ENCODE measurements at places on chromosomes 6 and 20.

DNA sequence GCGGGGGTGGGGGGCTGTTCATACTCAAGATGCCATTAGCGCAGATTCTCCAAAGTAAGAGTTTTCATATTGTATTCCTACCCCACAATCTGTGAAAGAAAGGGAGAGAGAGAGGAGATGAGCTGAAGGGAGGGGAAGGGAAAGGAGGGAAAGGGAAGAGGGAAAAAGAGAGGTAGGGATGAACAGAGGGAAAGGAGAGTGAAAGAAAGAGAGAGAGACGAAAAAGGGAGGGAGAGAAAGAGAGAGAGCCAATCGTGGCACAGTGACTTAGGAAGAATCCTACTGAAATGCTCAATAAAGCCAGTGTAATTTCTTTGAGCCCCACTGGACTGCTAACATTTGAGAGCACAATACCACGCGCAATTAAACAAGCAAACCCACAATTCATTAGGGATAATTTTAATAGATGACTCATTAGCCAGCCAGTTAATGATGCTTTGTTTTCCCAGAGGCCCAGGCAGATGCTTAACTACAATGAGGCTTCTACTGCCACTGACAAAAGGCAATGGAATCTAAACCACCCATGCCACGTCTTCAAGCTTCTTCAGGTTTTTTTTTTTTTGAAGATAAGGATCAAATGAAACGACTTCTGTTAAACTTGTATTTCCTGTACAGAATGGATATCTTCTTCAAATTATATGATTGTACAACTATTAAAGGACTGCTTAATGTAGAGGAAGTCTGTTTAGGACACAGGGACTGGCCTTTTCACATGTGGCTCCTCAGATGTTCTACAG is 306.8 kb downstream of the FOXC1 start:
- no peak for DNase-seq

- DNase-seq = no peak
Observed at GRCh38 chr6:137767911-137768690, 99.0 kb upstream of the TNFAIP3 start.

DNA sequence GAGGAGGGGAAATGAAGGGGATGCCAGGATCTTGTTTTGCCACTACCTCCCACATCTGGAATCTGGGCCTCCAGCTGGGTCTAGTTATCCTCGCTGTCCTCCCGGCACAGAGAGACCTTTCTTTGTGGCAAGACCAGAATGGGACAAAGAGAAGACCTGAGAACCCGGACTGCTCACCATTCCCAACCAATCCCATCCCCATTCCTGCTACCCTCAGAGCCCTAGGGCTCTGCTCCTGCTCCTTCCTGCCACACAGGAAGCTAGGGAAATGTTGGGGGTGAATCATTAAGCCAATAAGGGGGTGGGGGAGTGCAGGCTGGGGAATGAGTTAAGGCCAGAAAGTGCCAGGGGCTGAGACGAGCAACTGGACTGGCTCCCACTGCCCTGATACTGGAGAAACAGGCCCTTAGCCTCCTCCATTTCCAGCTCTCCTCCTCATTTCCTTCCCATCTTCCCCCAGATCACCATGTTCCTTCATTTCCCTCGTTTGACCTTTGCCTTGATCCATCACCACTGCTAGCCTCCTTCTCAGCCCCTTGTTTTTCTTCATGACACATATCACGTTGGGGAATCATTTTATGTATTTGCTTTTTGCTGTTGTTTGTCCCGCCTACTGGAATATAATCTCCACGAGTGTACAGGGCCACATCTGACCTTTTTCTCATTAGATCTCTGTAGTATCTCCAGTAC is 4.6 kb upstream of the IER3 start:
- no peak for DNase-seq

DNA sequence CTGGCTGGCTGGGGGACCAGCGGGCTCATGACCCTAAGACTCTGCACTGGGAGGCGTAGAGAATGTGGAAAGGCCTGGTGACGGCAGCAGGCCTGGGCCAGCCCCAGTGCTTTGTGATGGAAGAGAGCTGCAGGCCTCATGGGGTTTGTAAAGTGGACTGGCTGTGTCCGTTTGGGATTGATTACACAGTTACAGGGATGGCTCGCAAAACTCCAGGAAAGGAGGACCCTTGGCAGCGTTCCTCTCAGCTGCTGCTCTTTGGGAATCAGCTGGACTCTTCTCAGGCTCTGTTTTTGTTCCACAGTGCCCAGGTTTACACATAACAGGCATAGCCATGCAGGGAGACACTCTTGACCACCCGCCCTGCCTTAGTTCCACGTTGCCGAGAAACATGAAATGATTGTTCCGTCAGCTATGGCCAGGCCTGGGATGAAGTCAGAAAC is 89.0 kb downstream of the SLX4IP start:
- DNase-seq = no peak

GRCh38 chr6:44349904-44350649 is 7.6 kb downstream of the SPATS1 start:
- DNase-seq = no peak

- no peak for DNase-seq
Observed at GRCh38 chr6:43302126-43302525, 4.1 kb downstream of the SLC22A7 start.

DNA sequence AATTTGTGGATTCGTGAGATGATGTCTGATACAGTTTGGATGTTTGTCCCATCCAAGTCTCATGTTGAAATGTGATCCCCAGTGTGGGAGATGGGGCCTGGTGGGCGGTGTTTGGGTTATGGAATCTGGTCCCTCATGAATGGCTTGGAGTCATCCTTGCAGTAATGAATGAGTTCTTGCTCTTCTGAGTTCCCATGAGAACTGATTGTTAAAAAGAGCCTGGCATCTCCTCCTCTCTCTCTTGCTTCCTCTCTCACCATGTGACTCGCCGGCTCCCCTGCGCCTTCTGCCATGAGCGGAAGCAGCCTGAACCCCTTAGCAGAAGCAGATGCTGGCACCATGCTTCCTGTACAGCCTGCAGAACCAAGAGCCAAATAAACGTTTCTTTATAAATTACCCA is 30.5 kb upstream of the RPP40 start:
- DNase-seq = no peak

DNA sequence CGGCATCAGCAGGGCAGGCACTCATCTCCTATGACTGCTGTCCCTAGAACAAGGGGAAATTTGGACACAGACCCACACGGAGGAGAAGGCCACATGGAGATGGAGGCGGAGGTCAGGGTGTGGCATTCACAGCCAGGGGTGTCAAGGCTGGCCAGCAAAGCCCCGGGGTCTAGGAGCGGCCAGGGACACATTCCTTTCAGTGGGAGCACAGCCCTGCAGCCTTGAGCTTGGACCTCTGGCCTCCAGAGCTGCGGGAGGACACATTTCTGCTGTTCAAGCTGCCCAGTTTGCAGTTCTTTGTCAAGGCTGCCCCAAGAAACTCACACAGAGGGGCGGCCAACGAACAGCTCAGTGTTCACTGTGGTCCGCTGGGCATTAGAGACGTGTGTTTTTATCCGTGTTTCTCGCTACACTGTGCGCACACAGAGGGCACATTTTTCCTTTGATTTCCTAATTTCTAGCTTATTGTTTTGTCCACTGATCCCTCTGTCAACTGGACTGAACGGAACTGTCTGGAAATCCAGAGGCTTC is 93.4 kb upstream of the MPC1 start:
- no peak for DNase-seq

- no peak for DNase-seq
Observed at GRCh38 chr20:60361761-60362395, 403.7 kb downstream of the CDH26 start.

DNA sequence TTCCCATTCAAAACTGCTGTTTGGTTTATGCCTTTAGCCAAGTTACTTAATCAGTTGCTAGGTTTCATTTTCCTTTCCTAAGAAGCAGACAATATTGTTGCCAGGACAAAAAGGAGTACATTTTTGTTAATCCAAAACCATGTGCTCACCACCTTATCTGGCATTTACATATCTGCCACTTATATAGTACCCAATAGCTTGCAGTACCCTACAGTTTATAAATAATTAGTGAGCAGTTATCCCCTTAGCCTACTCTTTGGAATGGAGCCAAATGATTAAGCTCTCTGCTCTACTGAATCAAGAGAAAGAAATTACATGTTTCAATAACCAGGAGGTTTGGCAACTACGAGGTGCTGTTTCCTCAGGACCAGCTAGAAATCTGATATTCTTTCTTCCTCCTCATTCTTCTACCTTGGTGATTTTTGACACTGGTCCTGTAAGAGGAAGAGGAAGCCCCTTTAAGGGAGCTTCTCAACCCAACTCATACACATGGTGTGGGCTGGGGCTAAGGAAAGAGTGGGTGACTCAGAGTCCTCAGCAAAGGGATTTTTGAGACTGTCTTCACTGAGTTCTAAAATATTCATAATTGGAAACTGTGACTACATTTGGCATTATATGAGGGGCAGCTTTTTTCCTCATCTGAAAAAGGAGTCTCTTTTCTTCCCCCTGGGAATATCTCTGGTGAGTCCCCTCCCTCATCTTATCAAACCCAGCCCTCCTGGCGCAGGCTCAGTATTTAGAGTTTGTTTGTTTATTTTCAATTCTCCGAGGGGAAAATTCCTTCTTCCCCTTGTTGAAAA is 1.5 kb downstream of the ZNFX1 start:
- DNase-seq = no peak

DNA sequence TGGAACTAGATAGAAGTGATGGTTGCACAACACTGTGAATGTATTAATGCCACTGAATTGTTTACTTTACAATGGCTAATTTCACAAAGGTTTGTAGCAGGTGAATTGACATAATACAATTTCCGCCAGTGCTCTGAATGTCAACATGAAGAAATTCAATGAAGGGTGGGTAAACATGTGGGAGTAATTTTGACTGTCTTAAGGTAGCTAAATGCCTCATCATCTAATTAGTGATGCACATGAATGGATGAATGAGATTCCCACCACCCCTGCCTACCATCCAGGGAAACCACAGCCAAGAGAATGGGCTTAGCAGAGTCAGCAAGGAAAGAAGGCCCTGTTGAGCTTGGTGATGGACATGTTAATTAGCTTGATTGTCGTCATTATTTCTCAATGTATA is 275.3 kb downstream of the ALDH8A1 start:
- DNase-seq = no peak

DNA sequence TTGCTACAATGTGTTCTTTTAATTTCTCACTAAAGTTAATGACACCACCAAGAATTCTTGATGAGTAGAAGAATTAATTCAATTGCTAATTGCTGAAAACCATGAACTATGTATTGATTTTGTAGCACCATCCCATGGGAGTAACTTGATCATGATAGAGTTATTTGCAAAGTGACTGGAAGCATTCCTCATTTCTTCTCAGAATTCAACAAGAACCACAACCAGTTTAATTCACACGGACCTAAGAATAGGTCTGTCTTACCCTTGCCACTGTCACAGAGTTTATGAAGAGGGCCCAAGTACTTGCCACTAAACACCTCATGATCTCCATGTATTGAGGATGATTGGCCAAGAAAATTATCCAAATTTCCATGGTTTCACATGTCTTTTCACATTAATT is 222.2 kb downstream of the TMEM242 start:
- no peak for DNase-seq

DNA sequence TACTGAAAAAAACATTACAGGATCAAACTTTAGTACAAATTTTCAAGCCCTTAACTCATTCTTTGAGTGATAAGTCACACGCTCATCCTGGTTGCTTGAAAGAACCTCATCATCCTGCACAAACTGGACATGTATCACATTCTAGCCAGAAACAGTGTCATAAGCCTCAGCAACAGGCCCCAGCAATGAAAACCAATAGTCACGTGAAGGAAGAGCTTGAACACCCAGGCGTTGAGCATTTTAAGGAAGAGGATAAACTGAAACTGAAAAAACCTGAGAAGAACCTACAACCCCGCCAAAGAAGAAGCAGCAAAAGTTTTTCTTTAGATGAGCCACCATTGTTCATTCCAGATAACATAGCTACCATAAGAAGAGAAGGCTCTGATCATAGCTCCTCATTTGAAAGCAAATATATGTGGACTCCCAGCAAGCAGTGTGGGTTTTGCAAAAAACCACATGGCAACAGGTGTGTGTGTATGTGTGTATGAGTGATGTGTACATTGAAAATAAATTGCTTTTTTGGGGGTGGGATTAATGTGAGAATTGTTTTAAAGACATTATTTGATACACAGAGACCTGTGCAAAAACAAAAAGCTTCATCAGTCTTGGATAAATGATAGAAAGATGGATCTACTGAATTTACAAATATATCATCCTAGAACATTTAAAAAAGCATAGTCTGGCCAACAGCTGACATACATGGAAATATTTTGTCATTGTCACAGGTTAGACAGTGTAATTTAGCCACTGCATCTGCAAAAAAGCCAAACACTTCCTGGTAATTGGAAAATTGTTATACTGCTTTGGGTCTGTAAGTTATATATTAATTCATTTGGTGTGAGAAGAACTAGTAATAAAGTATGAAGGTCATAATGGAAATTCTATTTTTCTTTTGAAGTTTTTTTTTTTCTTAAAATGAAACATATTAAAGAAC is 50.1 kb downstream of the PHF3 start:
- DNase-seq = no peak

- no peak for DNase-seq
Observed at GRCh38 chr6:139294090-139294489, 2.3 kb upstream of the TXLNB start.

DNA sequence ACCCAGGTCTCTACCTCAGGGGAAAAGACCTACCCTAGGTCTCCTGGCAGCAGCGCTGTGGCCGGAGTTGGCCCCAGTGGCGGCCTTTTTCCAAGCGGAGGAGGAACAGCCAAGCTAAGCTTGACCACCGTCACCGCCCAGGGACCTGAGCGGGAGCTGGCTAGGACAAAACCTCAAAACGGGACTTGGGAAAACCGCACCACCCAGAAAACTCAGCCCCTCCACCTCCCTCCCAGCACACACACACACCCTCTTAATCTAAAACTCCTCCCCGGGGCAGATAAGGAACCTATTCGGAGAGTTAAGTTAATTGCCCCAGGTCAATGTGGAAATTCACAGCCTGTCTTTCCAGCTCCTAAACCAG is 2.7 kb upstream of the TRERF1 start:
- DNase-seq = no peak

DNA sequence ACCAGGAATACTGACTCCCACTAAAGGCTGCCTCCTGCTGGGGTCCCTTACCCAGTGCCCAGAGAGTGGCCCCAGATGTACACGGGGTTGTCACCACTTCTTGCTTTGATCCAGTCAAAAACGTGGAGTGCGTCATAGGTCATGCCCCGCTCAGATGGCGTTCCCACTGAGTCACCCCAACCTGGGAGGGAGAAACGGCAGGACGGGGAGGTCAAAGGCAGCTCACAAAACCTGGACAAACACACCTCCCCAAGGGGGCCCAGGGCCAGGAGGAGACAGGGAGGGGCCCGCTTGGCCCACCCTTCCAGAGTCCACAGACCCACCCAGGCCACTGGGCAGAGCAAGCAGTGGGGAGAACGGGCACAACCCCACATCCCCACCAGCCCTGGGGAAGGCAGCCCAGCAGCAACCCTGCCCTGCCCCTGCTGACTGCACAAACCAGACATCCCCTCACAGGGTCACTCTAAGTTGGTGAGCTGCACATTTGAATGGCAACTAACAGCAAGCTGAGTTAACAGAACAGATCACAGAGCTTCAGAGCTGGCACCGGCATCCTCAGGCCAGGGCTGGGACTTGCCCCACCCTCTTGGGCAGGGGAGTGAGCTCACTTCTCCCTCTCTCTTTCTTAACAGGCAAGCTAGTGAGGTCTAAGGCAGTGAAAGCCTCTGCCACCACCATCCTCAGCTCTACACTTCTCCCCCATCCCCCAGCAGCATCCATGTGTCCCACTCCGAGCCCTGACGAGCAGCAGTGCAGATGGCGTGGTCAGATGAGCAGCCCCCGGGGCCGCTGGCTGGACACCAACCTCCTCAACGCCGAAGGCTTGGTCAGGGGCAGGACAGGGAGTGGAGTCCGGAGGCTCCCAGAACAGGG is 61.7 kb downstream of the PYGB start:
- DNase-seq = no peak
